Hematopoietic multipotent progenitor cell treated with erythropoietin and hydrocortisone succinate and interleukin-3 and kit ligand, for 4 days (in vitro differentiated cells): ENCODE measurements at places on chromosomes 6 and 20.

DNA sequence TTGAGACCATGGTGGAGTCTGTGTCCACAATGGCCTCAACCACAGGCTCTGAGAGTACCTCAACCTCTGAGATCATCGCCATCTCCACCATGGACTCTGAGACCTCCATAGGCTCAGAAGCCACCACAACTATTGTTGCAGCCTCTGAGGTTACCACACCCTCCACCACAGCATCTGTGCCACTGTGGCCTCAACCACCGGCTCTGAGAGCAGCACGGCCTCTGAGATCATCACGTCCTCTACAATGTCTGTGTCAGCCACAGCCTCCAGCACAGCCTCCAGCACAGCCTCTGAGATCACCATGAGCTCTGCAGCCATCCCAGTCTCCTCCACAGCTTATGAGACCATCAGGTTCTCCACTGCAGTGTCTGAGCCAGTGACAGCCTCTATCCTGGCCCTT lies 19.4 kb upstream of the MUC21 start:
- peak; percentile 13 for DNase-seq

- DNase-seq, result peak; percentile 93
Observed at GRCh38 chr20:11581271-11581670, 336.4 kb upstream of the BTBD3 start.

- DNase-seq, result no peak
Observed at GRCh38 chr20:4006640-4007039, 8.7 kb downstream of the RNF24 start.

GRCh38 chr20:53795170-53795569 lies 201.5 kb upstream of the ZNF217 start:
- no peak for DNase-seq

- DNase-seq, result peak; percentile 10
Observed at GRCh38 chr6:138594758-138595140, 95.5 kb upstream of the NHSL1 start.

GRCh38 chr20:37822141-37822601 lies 80.8 kb upstream of the VSTM2L start:
- no peak for DNase-seq

- no peak for DNase-seq
Observed at GRCh38 chr6:138664745-138665144, 108.8 kb upstream of the CCDC28A start.

GRCh38 chr6:166621114-166621540 lies 5.9 kb downstream of the RPS6KA2 start:
- no peak for DNase-seq

GRCh38 chr6:30885999-30886896 lies 1.9 kb downstream of the DDR1 start:
- DNase-seq, result no peak

DNA sequence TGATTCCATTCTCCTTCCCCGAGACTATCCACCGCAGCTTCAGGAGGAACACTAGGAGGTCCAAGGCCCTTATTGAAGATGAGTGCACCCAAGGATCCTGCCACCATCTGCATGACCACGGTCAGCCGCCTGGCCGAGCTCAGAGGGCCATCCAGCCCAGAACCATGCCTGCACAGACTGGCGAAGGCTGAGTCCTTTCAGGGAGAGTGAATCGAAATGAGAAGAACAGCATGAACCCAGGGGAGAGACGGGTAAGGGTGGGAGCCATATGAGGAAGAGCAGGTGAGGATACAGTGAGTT lies 26.3 kb downstream of the SERPINB6 start:
- DNase-seq, result no peak

GRCh38 chr6:87297119-87297518 lies 25.3 kb upstream of the SMIM8 start:
- DNase-seq, result no peak

- no peak for DNase-seq
Observed at GRCh38 chr6:43666196-43666920, 21.2 kb downstream of the MRPS18A start.

- DNase-seq, result no peak
Observed at GRCh38 chr6:90076511-90077415, 182.5 kb downstream of the GJA10 start.

GRCh38 chr20:37616110-37616425 lies 77.8 kb upstream of the CTNNBL1 start:
- no peak for DNase-seq

DNA sequence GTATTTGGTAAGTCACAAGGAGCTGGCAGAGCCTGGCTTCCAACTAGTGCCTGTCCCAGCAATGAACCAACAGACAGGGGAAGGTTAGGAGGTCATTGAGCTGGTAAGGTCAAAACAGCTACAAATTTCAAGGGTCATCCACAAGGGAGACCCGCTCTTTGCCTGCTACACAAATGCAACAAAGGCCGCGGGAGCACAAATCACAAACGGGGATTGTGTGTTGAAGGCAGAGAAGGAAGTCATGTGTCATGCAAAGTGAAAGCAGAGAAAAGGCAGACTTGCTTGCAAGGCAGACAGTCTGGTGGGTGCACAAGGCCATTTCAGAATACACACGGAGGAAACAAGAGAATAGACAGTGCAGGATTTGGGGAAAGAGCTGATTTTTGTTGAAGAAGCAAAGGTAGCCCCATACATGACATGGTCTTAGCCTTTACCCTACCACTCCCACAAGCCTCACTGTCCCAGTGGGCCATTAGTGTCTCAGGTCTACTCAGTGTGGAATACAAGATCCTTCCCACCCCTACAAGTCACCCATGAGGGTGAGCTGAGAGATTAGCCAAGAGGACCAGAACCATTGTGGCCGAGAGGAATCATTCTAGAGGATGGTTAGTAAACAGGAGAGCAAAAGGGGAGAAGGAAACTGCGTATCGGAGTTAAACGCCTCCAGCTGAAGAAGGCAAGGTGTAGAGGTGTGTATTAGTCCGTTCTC lies 18.1 kb upstream of the SAMHD1 start:
- DNase-seq, result no peak

DNA sequence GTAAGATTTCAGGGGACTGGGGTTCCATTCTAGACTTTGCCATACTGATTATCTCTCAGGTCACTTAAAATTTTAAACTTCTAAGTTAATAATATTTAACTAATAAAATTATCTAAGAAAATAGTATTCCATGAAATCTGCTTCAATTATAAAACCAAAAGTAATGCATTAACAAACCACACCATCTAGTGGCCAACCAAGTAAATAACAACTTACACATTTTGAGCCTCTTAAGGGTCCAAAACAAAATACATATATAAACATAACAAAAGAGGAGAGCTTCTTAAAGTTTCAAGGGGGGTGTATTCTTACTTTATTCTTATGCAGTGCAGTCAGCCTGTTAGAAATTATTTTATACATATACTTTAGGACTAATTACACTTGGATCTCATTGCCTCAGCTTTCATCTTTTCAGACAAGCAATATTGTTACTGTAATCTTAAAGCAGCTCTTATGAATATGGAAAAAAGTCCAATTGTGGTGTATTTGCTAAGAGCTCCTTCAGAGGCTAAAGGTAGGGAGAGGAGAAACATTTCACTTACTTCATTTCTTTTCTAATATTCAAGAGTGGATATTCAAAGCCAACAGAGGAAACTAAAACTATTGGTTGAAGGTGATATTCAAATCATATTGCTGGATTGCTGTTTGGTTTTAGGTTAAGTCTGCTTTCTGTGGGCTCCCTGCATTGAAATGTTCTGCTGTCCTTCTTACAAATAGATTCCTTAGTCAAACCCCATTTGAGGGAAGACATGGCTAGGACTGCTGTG lies 199.7 kb upstream of the SIM1 start:
- DNase-seq, result peak; percentile 62

- DNase-seq, result no peak
Observed at GRCh38 chr20:38208088-38208487, 43.0 kb upstream of the TGM2 start.

GRCh38 chr6:4342407-4343137 lies 207.2 kb upstream of the ECI2 start:
- DNase-seq, result no peak

- DNase-seq, result no peak
Observed at GRCh38 chr6:15796844-15797243, 134.0 kb upstream of the DTNBP1 start.

DNA sequence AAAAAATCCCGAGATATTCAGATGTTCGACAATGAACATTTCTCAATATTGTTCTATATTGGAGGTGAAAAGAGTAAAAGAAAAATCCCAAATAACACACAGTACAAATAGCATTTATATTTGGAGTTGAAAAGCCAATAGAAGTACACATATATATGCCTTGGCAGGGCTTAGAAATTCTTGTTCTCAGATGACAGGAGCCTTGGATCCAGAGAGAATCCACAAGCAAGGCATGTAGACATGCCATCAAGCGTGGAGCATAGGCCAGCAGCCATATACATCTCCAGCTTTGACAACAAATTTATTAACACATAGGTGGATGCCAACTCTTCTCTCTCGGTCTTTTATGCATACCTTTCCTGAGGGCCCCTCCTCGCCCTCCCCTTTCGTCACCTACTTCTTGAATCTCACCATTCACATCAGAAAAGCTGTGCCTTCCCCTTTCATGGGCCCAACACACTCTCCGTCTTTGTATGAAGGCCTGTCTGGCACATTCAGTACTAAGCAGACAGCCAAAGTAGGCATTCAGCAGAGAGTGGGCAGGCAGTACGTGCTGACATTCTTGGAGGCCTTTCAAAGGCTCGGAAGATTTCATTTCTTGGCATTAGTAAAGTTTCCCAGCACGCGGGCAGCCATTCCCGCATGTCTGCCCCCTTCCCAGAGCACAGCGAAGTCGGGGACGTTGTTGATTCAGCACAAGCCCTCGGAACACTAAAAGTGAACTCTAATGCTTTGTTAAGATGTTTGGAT lies 18.2 kb downstream of the NEDD9 start:
- DNase-seq, result no peak

DNA sequence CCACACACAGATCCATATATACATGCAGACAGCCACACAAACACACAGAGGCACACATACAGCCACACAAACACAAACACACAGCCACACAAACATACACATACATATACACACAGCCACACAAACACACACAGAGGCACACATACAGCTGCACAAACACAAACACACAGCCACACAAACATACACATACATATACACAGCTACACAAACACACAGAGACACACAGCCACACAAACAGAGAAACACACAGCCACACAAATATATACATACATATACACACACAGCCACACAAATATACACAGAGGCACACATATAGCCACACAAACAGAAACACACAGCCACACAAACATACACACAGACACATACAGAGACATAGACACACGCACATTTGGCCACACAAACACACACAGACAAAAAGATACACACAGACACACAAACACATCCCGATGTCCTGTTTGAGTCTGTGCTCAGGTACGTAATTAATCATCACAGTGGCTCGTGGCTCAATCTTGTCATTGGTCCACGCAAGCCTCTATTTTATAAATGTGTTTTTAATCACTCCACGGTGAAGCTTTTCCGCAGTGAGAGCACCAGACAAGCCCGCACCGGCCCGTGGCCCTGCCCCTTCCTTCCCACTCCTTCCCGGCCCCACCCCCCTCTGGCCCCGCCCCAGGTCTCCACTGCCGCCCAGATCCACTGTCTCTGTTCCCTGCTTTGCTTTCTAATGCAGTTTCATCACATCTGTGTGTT lies 135.3 kb downstream of the CDH4 start:
- DNase-seq, result peak; percentile 33

DNA sequence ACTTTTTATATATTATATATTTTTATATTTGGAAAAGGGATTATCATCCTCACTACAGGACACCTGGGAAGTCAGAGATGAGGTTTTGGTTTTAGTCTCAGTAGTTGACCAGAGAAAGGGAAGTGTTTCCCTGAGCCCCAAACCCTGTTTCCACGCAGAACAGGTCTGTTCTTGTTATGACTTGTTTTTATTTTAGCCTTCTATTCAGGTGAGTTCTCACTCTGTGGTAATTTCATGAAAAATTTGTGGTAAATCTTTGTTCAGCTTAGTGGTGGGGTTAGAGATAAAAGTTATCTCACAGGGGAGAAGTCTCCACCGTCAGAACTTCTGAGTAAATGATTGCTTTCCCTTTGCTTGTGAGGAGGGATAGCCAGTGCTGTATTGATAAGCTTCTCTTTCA lies 224.9 kb downstream of the FARS2 start:
- DNase-seq, result no peak

DNA sequence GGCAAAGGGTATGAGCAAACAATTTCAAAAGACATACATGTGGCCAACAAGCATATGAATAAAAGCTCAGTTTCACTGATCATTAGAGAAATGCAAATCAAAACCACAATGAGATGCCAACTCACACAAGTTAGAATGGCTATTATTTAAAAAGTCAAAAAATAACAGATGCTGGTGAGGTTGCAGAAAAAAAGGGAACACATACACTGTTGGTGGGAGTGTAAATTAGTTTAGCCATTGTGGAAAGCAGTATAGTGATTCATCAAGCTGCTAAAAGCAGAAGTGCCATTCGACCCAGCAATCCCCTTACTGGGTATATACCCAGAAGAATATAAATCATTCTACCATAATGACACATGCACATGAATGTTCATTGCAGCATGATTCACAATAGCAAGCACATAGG lies 6.7 kb upstream of the KHDC1L start:
- DNase-seq, result peak; percentile 57

GRCh38 chr6:61592238-61592637 lies 693.8 kb downstream of the KHDRBS2 start:
- DNase-seq, result no peak

GRCh38 chr20:39541136-39541803 lies 579.1 kb downstream of the DHX35 start:
- DNase-seq, result no peak

GRCh38 chr6:136069119-136069518 lies 181.0 kb downstream of the MTFR2 start:
- no peak for DNase-seq

GRCh38 chr6:63923139-63923739 lies 287.6 kb downstream of the PHF3 start:
- peak; percentile 81 for DNase-seq

DNA sequence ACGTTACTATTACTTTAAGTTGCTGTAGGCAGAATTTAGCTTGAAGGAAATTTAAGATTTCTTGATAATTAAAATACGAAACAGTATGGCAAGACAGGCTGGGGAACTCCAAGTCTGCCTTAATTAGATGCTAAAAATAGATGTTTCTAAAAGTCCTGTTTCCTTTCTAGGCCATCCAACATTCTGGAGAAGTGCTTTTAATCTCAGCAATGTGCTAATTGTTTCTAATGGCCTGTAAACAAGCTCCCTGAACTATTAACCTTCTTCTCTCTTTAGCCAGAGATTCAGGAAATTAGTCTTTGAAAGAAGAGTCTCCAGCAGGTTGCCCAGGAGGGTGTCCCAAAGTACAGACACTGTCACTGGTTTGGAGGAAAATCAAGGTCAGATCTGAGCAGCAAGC lies 677.3 kb upstream of the AGPAT4 start:
- DNase-seq, result no peak

GRCh38 chr6:169752074-169752623 lies 727 bp downstream of the ERMARD start:
- peak; percentile 35 for DNase-seq

GRCh38 chr6:144284478-144284782 lies 705 bp upstream of the UTRN start:
- DNase-seq, result no peak

DNA sequence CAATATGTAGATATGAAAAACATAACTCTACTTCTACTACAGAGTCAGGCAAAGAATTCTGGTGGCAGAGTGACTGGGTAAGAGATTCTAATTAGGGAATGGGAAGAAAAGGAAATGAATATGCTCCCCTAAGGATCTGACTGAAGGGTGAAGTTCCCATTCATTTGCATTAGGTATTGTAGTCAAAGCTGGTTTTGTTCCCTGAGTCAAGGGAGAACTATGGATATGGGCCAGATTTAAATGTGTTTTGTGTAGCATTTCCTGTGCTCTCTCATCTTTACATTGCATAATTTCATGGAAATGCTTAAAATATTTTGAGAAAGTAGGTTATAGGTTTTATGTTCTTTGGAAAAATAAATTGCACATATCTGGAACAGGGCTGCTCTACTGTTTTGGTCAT lies 299.7 kb downstream of the BTBD3 start:
- DNase-seq, result no peak
